ENCODE measurements at places on chromosomes 6 and 20.

- DNase-seq = no peak
- H3K27me3 ChIP-seq = no peaks in the 10 kb centered on the region
- H3K4me1 ChIP-seq = no peaks in the 10 kb centered on the region
- no peak overlapping the region for H3K27ac ChIP-seq
- no peaks in the 10 kb centered on the region for H3K36me3 ChIP-seq
- no peak overlapping the region for H3K4me3 ChIP-seq
These were observed 137.5 kb downstream of the ATXN1 start for GRCh38 chr6:16623731-16624130.

- no peak for DNase-seq
- H3K4me1 ChIP-seq = no peaks in the 10 kb centered on the region
- H3K27me3 ChIP-seq = no peaks in the 10 kb centered on the region
- H3K27ac ChIP-seq = no peak overlapping the region
- H3K36me3 ChIP-seq = no peaks in the 10 kb centered on the region
These were observed 515.8 kb downstream of the PREX1 start for GRCh38 chr20:48311956-48312355.

DNA sequence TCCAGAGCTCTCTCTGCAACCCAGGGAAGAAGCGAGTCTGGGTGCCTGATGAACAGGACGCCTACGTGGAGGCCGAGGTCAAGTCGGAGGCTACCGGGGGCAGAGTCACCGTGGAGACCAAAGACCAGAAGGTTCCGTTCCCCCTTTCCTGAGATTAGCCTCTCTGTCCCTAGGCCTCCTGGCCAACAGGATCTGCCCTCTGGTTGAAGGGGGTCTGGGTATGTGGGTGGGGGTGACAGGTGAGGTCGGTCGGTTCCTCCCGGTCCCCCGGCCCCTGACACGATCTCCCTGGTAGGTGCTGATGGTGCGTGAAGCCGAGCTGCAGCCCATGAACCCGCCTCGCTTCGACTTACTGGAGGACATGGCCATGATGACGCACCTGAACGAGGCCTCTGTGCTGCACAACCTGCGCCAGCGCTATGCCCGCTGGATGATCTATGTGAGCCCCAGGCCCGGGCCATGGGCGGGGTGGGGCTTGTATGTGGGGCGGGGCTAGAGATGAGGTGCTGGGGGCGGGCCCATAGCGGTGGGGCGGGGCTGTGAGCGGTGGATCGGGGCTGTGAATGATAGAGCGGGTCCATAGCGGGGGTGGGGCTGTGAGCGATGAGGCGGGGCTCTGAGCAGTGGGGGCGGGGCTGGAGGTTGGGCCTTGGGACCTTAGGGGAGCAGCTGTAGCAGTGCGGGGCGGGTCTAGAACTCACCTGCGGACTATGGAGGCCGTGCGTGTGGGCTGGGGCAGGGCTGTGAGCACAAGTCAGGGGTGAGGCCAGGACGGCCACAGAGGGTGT, 23.9 kb downstream of the MYH7B start:
- no peaks in the 10 kb centered on the region for H3K27me3 ChIP-seq
- H3K36me3 ChIP-seq = no peaks in the 10 kb centered on the region
- no peaks in the 10 kb centered on the region for H3K4me1 ChIP-seq
- no peak overlapping the region for H3K27ac ChIP-seq
- peak; percentile 88 for DNase-seq

DNA sequence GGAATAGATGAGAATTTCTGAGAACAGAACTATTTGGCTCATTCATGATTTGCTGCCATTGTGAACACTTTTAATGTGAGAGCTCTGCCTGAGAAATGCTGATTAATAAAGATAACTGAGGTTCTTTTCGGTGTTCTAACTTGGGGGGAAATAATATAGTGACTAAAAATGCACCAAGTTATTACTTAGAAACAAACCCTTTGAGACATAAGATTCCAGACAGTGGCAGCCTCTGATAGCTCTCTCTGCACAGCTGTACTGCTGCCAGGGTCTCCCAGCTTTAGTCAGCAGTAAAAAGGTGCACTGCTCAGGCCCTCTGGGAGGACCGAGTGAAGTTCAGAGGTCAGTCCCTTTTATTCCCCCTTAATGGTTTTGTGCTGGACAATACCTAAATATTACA, 2.5 kb upstream of the PRDM1 start:
- no peak for DNase-seq
- H3K27me3 ChIP-seq = no peaks in the 10 kb centered on the region
- H3K4me1 ChIP-seq = peaks cover 27% of the 10 kb centered on the region
- peak overlapping the region; percentile 82 for H3K27ac ChIP-seq

DNA sequence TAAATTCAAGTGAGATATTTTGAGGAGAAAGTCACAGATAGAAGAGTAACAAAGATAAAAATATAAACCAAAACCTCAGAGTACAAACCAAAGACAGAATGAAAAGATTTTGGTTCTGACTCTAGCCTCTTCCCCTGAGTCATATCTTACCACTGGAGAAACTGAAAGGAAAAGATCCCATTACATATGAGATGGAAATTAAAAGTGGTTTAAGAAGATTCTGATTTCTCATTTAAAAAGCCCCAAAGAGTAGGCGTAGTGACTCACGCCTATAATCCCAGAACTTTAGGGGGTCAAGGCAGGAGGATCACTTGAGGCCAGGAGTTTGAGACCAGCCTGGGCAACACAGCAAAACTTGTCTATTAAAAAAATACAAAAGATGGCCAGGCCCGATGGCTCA, 30.6 kb downstream of the SPINT4 start:
- no peaks in the 10 kb centered on the region for H3K36me3 ChIP-seq
- H3K27me3 ChIP-seq = peaks cover 26% of the 10 kb centered on the region
- no peaks in the 10 kb centered on the region for H3K4me1 ChIP-seq
- H3K27ac ChIP-seq = no peak overlapping the region
- H3K4me3 ChIP-seq = no peak overlapping the region
- DNase-seq = no peak

- no peak overlapping the region for H3K27ac ChIP-seq
- H3K4me1 ChIP-seq = no peaks in the 10 kb centered on the region
- DNase-seq = no peak
- H3K36me3 ChIP-seq = no peaks in the 10 kb centered on the region
- H3K4me3 ChIP-seq = no peak overlapping the region
These were observed 141.0 kb downstream of the GRM1 start for GRCh38 chr6:146169872-146170271.

DNA sequence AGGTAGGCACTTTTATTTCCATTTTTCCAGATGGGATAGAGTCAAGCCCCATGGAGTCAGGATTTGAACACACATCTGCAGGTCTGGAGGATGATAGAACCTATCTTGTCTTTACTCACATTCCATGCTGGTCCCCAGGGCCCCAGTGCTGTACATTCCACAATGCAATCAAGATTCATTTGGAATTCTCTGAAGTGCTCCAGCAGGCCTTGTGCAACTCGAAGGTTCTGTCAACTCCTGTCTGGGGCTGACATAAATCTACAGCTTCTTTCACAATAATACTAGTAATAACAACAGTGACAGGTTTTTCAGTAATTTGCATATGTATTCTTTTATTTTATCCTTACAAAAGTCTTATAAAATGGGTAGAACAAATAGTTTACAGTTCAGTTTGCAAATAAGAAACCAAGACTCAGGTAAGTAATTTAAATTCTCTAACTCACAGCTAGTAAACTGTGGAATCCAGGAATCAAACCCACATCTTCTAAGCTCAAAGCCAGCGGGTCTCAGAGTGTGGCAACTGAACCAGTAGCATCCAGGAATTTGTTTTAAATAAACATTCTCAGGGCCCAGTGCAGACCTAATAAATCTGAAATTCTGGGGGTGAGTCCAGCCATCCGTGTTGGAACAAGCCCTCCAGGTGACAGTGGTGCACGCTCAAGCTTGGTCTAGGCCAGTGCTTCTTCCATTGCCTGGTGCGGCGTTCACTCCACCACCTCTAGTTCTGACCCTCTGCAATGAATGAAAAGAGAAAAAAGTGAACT, 137.0 kb upstream of the TNFAIP3 start:
- peak overlapping the region; percentile 91 for H3K27ac ChIP-seq
- no peak for DNase-seq
- no peaks in the 10 kb centered on the region for H3K36me3 ChIP-seq
- H3K4me3 ChIP-seq = no peak overlapping the region
